ENCODE measurements at places on chromosomes 13 and 19.

DNA sequence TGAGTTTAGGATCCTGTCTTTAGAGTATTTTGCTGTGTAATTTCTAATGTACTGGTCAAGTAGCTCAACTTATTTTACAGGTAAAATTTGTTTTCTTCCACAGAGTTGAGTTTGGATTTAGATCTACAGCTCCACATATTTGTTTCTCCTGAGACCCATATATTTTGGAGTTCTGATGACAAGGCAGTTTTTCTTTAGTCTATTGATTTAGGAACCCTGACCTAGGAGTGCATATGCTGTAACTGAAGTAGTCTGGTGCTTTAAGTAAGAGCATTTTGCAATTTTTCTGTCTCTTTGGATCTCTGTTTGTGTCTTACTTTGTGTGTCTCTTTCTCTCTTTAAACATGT is 19.5 kb upstream of the SPRY2 start:
- H3K27me3 ChIP-seq: no peaks in the 10 kb centered on the region
- no peak for DNase-seq
- no peaks in the 10 kb centered on the region for H3K36me3 ChIP-seq

DNA sequence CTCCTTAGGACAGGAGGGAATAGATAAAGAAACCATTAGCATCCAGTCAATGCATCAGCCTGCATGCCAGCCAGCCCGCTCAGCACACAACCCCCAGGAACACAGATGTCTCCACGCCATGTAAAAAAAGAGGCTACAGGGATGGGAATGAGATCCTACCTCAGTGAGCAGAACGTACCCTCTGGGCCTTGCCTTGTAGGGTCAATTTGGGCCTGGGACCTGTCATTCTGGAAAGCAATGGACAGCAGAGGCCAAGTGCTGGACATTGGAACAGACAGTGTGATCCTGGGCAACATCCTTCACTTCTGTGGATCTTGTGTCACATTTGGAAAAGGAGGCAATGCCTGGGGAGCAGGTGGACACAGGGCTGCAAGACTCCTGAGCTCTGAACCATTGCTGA is 26.0 kb downstream of the VSTM2B start:
- no peak overlapping the region for H3K27ac ChIP-seq
- no peaks in the 10 kb centered on the region for H3K36me3 ChIP-seq
- DNase-seq: no peak
- H3K27me3 ChIP-seq: no peaks in the 10 kb centered on the region
- H3K4me3 ChIP-seq: no peak overlapping the region
- no peaks in the 10 kb centered on the region for H3K4me1 ChIP-seq

DNA sequence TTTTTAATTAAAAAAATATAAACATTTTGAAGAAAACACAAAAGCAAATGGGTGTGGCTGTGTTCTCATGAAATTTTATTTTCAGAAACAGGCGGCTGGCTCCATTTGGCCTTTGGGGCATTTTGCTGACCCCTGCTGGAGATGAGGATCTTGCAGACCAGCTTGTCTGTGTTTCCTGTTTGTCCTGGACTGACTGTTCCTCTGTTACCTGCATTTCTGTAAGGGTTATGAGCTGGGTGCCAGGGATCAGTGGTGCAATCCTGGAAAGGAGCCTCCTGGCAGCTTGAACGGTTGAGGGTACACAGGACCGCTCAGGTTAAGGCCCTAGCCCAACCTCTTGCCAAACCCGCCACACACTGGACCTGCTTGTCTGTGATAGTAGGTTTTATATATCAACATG is 49.9 kb downstream of the ZNF787 start:
- no peak overlapping the region for H3K27ac ChIP-seq
- no peak overlapping the region for H3K4me3 ChIP-seq
- no peaks in the 10 kb centered on the region for H3K4me1 ChIP-seq
- DNase-seq: peak; percentile 26

DNA sequence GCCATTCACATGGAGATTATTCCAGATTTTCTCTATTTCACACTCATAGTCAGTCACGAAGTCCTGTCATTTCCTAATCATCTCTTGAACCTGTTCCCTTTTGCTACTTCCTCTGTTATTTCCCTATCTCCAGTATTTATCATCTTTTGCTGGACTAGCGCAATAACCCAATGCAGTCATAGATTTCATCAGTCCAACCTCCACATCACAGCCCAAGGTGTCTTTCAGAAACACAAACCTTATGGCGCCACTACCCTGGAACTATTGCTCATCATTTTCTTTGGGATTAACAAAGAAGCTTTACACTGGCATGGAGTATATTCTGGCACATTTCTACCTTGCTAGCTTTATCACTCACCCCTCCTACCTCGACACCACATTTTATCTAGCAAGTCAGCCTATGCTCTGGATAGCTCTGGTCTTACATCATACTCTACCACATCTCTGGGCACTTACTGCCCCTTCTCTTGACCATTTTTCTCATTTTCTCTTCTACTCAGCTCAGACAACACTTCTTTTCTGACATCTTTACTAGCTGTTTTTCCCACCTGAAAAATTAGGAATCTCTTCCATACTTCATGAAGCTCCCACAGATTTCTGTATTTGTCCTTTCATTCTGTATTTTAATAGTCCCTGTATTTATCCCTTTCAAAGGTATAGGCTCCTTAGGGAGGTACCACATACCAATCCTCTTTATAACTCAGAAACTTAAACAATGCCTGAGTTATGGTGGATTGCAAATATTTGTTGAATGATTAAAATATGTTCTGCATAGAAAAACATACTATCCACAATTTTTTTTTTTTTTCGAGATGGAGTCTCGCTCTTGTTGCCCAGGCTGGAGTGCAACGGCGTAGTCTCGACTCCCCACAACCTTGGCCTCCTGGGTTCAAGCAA is 534.7 kb downstream of the KLF12 start:
- DNase-seq: no peak
- no peak overlapping the region for H3K27ac ChIP-seq

- no peak overlapping the region for H3K27ac ChIP-seq
- no peak overlapping the region for H3K4me3 ChIP-seq
These were observed 4.7 kb downstream of the F7 start for GRCh38 chr13:113110048-113110851.

GRCh38 chr19:7860714-7861618 is 13.2 kb downstream of the PRR36 start:
- peaks cover 13% of the 10 kb centered on the region for H3K27me3 ChIP-seq
- H3K4me1 ChIP-seq: peaks cover 2% of the 10 kb centered on the region
- no peak overlapping the region for H3K4me3 ChIP-seq
- DNase-seq: no peak
- no peaks in the 10 kb centered on the region for H3K36me3 ChIP-seq

DNA sequence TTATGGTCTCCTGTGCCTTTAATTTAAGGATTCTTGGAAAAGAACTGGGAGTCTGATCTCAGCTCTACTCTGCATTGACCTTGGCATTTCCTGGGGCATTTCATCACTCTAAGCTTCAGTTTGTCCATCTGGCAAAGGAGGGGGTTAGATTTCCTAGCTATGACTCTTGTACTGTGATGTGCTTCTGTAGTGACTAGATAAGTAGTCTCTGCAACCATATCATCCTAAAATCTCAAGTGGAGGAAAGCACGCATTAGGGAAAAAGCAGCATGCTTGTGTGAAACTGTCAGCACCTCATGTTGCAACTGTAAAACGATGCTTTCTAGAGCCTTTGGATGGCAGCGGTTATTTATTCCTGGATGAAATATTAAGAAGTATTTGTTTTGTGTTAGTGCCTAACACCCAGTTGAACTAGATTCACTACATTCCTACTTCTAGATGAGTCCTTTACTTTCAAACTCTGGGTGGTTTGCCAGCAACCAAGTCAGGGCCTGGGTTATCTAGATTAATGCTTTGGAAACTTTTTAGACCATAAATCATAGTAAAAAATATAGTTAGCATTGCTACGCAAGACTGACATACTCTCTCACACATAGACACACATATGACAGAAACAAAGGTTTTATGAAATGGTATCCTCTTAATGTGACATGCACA is 6.8 kb downstream of the WDFY2 start:
- peak; percentile 78 for DNase-seq
- no peak overlapping the region for H3K4me3 ChIP-seq

- H3K27ac ChIP-seq: no peak overlapping the region
- no peaks in the 10 kb centered on the region for H3K4me1 ChIP-seq
- no peaks in the 10 kb centered on the region for H3K27me3 ChIP-seq
These were observed 54.7 kb upstream of the WASF3 start for GRCh38 chr13:26502826-26503225.

DNA sequence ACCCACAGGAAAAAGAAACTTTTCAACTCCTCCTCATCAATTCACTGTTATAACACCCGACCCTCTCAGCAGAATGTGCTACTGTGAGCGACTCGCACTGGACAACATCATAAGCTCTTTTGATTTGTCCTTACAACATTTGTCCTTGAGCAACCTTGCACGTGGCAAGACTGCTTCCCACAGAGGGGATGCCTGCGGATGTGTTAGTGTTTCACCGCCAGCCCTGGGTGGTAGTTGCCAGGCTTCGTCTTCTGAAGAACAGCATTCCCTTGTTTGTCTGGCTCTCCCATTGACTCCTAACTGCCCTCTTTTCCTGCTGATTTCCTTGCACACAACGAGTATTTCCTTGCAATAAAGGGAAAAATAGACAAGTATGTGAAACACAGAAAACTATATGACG is 111.4 kb upstream of the SLC7A1 start:
- peaks cover 3% of the 10 kb centered on the region for H3K4me1 ChIP-seq
- H3K27me3 ChIP-seq: no peaks in the 10 kb centered on the region
- no peak overlapping the region for H3K4me3 ChIP-seq
- no peak overlapping the region for H3K27ac ChIP-seq

DNA sequence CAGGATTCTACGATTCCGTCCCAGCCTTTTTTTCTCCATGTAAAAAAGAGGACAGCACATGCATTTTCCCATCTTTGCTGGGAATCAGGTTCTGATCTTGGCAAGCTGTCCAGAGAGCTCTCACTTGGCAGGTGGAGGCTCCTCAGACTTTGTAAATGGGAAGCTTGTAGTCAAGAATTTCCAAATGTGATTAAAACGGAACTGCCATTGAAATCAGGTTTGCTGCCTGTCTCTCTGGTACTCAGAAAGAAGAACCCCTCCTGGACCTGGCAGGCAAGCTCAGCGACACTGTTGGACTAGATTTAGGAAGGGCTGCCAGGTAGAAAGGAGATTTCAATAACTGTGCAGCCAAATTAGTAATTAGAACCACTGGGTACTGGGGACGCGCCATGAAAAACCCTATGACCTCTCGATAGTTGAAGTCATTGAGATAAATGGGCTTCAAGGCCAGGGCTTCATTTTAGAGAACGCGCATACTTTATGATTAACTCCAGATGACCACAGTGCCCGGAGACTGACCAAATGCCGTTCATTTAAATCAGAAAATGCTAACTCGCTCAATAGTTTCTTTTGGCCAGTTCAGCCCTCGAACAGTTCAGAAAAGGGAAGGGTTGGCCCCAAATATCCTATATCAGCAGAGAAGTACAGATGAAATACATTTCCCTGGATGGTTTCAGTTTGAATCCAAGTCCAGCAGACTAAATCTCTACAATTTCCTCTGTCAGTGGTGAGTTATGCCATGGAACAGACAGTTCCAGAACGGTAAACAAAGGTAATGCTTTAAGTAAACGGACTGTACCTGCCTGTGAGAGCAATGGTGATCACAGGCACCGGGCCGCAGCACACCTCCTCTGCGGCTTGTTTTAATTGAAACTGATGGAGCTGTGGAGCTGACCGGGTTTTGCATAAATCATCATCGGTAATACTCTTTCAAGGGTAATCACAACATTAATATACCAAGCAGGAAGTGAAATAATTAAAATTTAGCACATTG is 517.4 kb downstream of the RFC3 start:
- H3K4me1 ChIP-seq: no peaks in the 10 kb centered on the region
- H3K4me3 ChIP-seq: no peak overlapping the region
- no peaks in the 10 kb centered on the region for H3K27me3 ChIP-seq
- H3K27ac ChIP-seq: no peak overlapping the region

DNA sequence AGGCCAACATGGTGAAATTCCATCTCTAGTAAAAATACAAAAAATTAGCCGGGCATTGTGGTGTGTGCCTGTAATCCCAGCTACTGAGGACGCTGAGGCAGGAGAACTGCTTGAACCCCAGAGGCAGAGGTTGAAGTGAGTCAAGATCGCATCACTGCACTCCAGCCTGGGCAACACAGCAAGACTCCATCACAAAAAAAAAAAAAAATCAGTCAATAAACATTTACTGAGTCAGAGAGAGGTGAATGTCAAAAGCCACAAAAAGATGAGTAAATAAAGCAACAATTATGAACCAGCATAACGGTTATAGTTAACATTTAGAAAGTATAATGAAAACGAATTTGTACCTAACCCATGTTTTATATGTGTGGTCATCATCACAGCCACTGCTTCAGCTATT is 23.1 kb downstream of the PSPC1 start:
- H3K36me3 ChIP-seq: peaks cover 3% of the 10 kb centered on the region
- no peak overlapping the region for H3K4me3 ChIP-seq
- DNase-seq: no peak
- H3K27ac ChIP-seq: no peak overlapping the region
- H3K27me3 ChIP-seq: no peaks in the 10 kb centered on the region

- H3K4me3 ChIP-seq: no peak overlapping the region
- H3K36me3 ChIP-seq: no peaks in the 10 kb centered on the region
- no peaks in the 10 kb centered on the region for H3K27me3 ChIP-seq
- DNase-seq: no peak
These were observed 182.2 kb upstream of the SPRY2 start for GRCh38 chr13:80523134-80523533.

DNA sequence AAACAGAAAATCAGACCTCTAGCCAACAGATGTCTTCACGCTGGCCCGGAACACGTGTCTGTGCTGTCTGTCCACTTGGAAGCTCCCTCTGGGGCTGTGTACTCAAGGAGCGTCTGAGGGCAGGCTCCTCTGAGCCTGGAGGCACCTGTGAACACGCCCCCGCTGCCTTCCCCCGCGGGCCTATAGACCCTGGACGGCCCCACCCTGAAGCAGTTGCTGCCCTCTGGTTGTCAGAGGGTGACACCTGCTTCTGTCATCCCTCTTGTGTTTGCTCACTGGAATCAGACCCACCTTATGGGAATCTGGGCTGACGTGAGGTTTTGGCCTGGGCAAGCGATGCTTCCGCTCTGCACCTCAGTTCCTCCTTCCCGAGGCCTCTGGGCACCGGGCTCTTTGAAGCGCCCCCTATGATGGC is 19.2 kb downstream of the EPN1 start:
- peaks cover 7% of the 10 kb centered on the region for H3K36me3 ChIP-seq
- no peaks in the 10 kb centered on the region for H3K27me3 ChIP-seq
- no peak overlapping the region for H3K27ac ChIP-seq

- H3K27me3 ChIP-seq: no peaks in the 10 kb centered on the region
- no peaks in the 10 kb centered on the region for H3K4me1 ChIP-seq
- DNase-seq: no peak
- no peaks in the 10 kb centered on the region for H3K36me3 ChIP-seq
These were observed 1102.0 kb upstream of the SPRY2 start for GRCh38 chr13:81442904-81443303.

DNA sequence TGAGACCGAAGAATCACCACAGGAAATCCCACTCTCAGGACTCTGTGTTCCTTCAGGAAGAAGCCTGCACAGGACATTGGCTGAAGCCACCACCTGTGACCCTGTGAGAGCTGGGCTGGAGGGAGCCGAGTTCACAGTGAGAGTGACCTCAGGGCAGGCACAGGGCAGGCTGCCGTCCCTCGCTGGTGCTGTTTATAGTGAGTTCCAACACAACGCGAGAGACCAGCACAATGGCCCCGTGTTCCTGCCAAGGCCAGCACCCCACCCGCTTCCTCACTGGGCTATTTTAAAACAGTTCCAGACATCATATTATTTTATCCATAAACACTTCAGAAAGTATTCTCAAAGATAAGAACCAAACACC is 18.4 kb upstream of the GAS6 start:
- no peak for DNase-seq
- no peak overlapping the region for H3K27ac ChIP-seq
- H3K36me3 ChIP-seq: no peaks in the 10 kb centered on the region
- H3K27me3 ChIP-seq: no peaks in the 10 kb centered on the region
